ENCODE measurements at places on chromosomes 1 and 21. TPM values are rescaled to one million over a fixed set of nuclear protein-coding genes. Genes with fewer than 3 reads are reported as not detected.

GRCh38 chr1:53062708-53063591 is 937 bp downstream of the PODN start:
- H3K4me1 ChIP-seq = peaks cover 4% of the 10 kb centered on the region
- no peak overlapping the region for H3K27ac ChIP-seq

The FMN2 gene
- total RNA-seq = not detected

GRCh38 chr1:149846593-149847466 is 52.5 kb upstream of the BOLA1 start:
- H3K4me1 ChIP-seq = peaks cover 48% of the 10 kb centered on the region
- H3K27ac ChIP-seq = peak overlapping the region; percentile 88
- H3K4me3 ChIP-seq = no peak overlapping the region
- H3K27me3 ChIP-seq = no peaks in the 10 kb centered on the region
- H3K36me3 ChIP-seq = peaks cover 24% of the 10 kb centered on the region

DNA sequence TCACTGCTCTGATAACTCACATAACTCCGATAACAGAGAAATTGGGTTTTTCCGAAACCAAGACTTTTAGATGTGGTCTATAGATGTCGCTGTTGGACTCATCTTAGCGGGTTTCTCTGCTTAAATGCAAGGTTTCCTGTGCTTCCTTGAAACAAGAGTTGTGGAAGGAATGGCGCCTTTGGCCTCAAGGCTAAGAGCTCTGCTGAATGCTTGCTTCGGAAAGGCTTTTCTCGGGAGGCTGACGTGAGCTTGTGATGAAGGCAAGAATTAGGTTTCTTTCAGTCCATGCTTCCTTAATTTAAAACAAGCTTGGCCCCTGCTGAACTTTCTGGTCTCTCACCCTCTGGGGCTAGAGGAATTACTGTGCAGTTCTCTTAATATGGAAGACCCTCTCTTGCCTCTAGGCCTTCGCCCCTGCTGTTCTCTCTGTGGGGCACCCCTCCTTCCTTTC is 113.5 kb downstream of the MAP3K21 start:
- H3K4me1 ChIP-seq = no peaks in the 10 kb centered on the region
- H3K36me3 ChIP-seq = no peaks in the 10 kb centered on the region
- peak; percentile 7 for DNase-seq
- no peak overlapping the region for H3K27ac ChIP-seq

GRCh38 chr1:67609577-67610341 is 75.2 kb upstream of the GADD45A start:
- H3K4me3 ChIP-seq = no peak overlapping the region
- no peak for DNase-seq
- H3K27ac ChIP-seq = no peak overlapping the region

DNA sequence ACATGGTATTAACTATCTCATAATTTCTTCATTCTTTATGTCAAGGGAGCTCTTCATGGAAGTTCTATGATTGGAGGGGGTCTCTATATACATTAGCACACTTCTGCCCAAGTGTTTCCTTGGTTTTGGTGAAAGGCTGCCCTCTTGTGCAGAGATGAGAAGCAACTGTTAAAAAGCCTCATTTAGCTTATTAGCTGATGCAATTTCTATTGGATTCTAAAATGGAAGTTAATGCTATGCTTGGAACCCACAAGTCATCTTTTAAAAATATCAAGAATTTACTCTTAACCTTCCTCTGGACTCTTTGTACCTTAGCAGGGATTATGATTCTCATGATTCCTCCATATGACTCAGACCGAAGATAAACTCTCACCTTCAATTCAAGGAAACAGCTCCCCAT is 328.9 kb downstream of the PTBP2 start:
- H3K36me3 ChIP-seq = no peaks in the 10 kb centered on the region
- no peak for DNase-seq
- no peaks in the 10 kb centered on the region for H3K4me1 ChIP-seq
- H3K4me3 ChIP-seq = no peak overlapping the region
- H3K27me3 ChIP-seq = peaks cover 3% of the 10 kb centered on the region

The OR2T35 gene
- not detected for total RNA-seq

DNA sequence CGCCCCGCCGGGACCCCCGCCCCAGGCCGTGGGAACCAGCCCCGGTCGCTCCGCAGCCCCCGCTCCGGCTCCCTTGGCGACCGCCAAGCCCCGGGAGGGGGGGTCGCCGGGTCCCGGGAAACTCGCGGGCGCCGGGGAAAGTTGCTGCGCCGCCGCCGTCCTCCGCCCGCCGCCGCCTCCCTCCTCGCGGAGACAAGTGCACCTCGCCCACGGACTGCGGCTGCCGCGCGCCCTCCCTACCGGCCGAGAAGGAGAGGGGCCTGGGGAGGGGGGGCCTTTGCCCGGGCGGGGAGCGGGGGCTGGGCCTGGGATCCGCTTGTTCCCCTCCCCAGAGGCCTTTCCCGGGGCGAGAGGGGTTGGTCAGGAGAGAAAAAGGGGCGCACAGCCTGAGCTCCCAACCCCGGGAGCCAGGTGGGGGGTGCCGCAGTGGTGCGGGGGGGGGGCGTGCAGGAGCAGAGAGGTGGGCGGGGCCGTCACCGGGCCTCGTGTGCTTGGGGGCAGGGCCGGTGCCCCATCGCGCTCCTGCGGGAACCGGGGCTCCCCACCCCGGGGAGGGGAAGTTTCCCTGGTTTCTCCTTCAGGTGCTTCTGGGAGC is 592 bp downstream of the AGRN start:
- no peak overlapping the region for H3K27ac ChIP-seq
- H3K36me3 ChIP-seq = no peaks in the 10 kb centered on the region
- peaks cover 13% of the 10 kb centered on the region for H3K4me1 ChIP-seq

- DNase-seq = no peak
- H3K27me3 ChIP-seq = peaks cover 9% of the 10 kb centered on the region
- H3K4me1 ChIP-seq = peaks cover 43% of the 10 kb centered on the region
Observed at GRCh38 chr1:169112241-169112640, 5.8 kb downstream of the ATP1B1 start.

- H3K36me3 ChIP-seq = no peaks in the 10 kb centered on the region
- DNase-seq = no peak
- no peaks in the 10 kb centered on the region for H3K27me3 ChIP-seq
- peaks cover 13% of the 10 kb centered on the region for H3K4me1 ChIP-seq
- no peak overlapping the region for H3K27ac ChIP-seq
Observed at GRCh38 chr1:9368356-9368755, 75.7 kb downstream of the SPSB1 start.

DNA sequence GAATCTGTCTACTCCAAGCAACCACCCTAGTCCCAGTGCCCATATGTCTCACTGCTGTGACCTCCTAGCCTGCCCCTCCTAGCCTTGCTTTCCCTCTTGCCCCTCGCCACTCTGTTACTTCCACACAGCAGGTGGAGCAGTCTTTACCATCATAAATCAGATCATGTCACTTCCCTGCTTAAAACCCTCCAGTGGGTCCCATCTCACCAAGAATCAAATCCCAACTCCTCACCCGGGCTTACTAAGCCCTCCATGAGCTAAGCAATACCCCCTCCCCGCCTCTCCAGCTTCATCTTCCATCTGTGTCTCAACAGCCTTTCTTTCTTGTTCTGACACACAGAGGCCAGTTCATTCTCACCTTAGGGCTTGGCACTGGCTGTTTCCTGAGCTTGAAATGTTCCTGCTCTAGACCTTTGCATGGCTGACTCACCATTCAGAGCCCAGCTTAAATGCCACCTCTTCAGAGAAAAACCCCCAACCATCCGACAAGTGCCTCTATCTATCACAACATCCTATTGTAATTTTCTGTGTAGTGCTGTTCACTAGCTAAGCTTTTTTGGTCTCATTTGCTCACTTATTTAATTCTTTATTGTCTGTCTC is 22.3 kb downstream of the KNCN start:
- H3K4me1 ChIP-seq = peaks cover 18% of the 10 kb centered on the region
- no peaks in the 10 kb centered on the region for H3K36me3 ChIP-seq
- DNase-seq = peak; percentile 46
- peak overlapping the region; percentile 32 for H3K27ac ChIP-seq
- peaks cover 35% of the 10 kb centered on the region for H3K27me3 ChIP-seq

- H3K4me3 ChIP-seq = no peak overlapping the region
- peaks cover 35% of the 10 kb centered on the region for H3K27me3 ChIP-seq
- DNase-seq = peak; percentile 59
- H3K4me1 ChIP-seq = peaks cover 3% of the 10 kb centered on the region
- no peak overlapping the region for H3K27ac ChIP-seq
Observed at GRCh38 chr1:50368179-50369007, 54.9 kb downstream of the DMRTA2 start.

The CELA2B gene
- not detected for total RNA-seq

DNA sequence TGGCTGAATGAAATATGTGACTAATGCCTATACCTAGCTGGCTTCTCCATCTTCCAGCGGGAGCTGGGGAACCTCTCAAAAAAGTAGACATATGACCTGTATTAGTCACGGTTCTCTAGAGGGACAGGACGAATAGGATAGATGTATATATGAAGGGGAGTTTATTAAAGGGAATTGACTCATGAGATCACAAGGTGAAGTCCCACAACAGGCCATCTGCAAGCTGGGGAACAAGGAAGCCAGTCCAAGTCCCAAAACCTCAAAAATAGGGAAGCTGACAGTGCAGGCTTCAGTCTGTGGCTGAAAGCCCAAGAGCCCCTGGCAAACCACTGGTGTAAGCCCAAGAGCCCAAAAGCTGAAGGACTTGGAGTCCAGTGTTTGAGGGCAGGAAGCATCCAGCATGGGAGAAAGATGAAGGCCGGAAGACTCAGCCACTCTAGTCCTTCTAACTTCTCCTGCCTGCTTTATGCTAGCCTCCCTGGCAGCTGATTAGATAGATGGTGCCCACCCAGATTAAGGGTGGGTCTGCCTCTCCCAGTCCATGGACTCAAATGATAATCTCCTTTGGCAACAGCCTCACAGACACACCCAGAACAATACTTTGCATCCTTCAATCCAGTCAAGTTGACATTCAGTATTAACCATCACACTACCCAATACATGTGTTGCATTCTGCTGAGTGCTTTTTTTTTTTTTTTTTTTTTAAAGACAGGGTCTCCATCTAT is 19.6 kb downstream of the OLIG1 start:
- no peak overlapping the region for H3K4me3 ChIP-seq
- no peaks in the 10 kb centered on the region for H3K36me3 ChIP-seq
- H3K27ac ChIP-seq = no peak overlapping the region
- peaks cover 3% of the 10 kb centered on the region for H3K27me3 ChIP-seq
- no peak for DNase-seq

GRCh38 chr1:32195972-32196823 is 4.2 kb upstream of the CCDC28B start:
- H3K36me3 ChIP-seq = peaks cover 55% of the 10 kb centered on the region
- no peak for DNase-seq
- H3K27me3 ChIP-seq = no peaks in the 10 kb centered on the region
- H3K4me1 ChIP-seq = peaks cover 64% of the 10 kb centered on the region
- peak overlapping the region; percentile 27 for H3K27ac ChIP-seq
- no peak overlapping the region for H3K4me3 ChIP-seq

The CPLANE2 gene
- 3.7 TPM for total RNA-seq

GRCh38 chr1:169604781-169605560 is 18.7 kb upstream of the F5 start:
- H3K27me3 ChIP-seq = no peaks in the 10 kb centered on the region
- H3K4me3 ChIP-seq = peak overlapping the region; percentile 6
- peak; percentile 68 for DNase-seq
- H3K36me3 ChIP-seq = peaks cover 11% of the 10 kb centered on the region
- peak overlapping the region; percentile 58 for H3K27ac ChIP-seq
- peaks cover 53% of the 10 kb centered on the region for H3K4me1 ChIP-seq

- peak; percentile 91 for DNase-seq
- peaks cover 1% of the 10 kb centered on the region for H3K36me3 ChIP-seq
- H3K27me3 ChIP-seq = no peaks in the 10 kb centered on the region
- peaks cover 62% of the 10 kb centered on the region for H3K4me1 ChIP-seq
Observed at GRCh38 chr1:234980645-234981396, 147.8 kb downstream of the TOMM20 start.

- H3K27me3 ChIP-seq = no peaks in the 10 kb centered on the region
- no peak overlapping the region for H3K27ac ChIP-seq
- DNase-seq = peak; percentile 64
- peaks cover 31% of the 10 kb centered on the region for H3K4me1 ChIP-seq
- H3K36me3 ChIP-seq = no peaks in the 10 kb centered on the region
- H3K4me3 ChIP-seq = no peak overlapping the region
Observed at GRCh38 chr1:16905110-16905867, 9.5 kb downstream of the RNU1-2 start.

DNA sequence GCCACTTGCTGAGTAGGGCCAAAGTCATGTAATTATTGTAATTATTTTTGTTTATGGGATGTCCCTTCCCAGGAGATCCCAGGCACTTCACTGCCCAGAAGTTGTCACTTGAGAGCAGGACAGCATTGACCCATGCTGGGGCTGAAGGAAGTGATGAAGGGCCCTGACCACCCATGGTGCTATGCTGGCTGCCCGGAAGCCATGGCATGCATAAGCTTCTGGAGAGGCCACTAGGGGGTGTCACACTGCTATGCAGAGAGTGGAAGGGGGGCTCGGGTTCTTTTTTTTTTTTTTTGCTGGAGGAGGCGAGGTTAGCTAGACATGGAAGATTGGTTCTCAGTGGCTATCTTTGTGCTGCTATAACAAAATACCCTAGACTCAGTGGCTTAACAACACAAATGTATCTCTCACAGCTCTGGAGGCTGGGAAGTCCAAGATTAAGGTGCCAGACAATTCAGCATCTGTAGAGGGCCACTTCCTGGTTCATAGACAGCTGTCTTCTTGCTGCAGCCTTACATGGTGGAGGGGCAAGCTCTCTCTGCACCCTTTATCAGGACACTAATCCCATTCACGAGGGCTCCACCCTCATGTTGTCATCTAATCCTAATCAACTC is 84.9 kb downstream of the CNIH3 start:
- no peaks in the 10 kb centered on the region for H3K36me3 ChIP-seq
- H3K27me3 ChIP-seq = no peaks in the 10 kb centered on the region
- DNase-seq = peak; percentile 25
- no peak overlapping the region for H3K4me3 ChIP-seq
- no peak overlapping the region for H3K27ac ChIP-seq

DNA sequence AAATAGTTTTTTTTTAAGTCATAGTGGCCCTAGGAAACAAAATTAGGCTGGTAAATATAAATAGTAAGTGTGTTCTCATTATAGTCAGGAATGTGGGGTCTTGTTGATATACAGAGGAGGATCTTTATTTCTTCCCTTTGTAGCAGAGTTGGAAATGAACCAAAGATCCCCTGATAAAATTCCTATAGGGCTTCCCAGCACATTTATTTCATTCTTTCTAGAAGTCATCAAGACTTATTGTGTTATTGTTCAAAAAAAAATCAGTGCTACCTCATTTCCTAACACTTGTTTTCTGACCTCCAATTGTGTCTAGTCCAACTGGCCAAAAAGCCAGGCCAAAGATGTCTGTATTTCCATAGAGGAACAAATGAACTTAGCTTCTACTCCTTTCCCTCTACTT is 7.6 kb upstream of the PLEKHO1 start:
- H3K36me3 ChIP-seq = no peaks in the 10 kb centered on the region
- H3K27me3 ChIP-seq = no peaks in the 10 kb centered on the region
- H3K27ac ChIP-seq = no peak overlapping the region
- H3K4me3 ChIP-seq = no peak overlapping the region
- peaks cover 22% of the 10 kb centered on the region for H3K4me1 ChIP-seq

- no peaks in the 10 kb centered on the region for H3K27me3 ChIP-seq
- no peak for DNase-seq
- H3K36me3 ChIP-seq = peaks cover 28% of the 10 kb centered on the region
Observed at GRCh38 chr21:14542638-14543037, 3.5 kb downstream of the SAMSN1 start.

- H3K4me3 ChIP-seq = no peak overlapping the region
- DNase-seq = no peak
- no peak overlapping the region for H3K27ac ChIP-seq
- no peaks in the 10 kb centered on the region for H3K36me3 ChIP-seq
- peaks cover 19% of the 10 kb centered on the region for H3K27me3 ChIP-seq
Observed at GRCh38 chr1:84889437-84889836, 3.6 kb downstream of the LPAR3 start.

- H3K4me1 ChIP-seq = no peaks in the 10 kb centered on the region
- DNase-seq = no peak
- peaks cover 15% of the 10 kb centered on the region for H3K27me3 ChIP-seq
- H3K36me3 ChIP-seq = no peaks in the 10 kb centered on the region
Observed at GRCh38 chr1:208499026-208499425, 254.8 kb upstream of the PLXNA2 start.

The AVPR1B gene
- total RNA-seq = not detected

Measured in activated CD4-positive, alpha-beta T cell treated with anti-CD3 and anti-CD28 coated beads for 36 hours (primary cell).